ENCODE measurements at places on chromosomes 11 and 22. TPM values are rescaled to one million over a fixed set of nuclear protein-coding genes. Genes with fewer than 3 reads are reported as not detected.

DNA sequence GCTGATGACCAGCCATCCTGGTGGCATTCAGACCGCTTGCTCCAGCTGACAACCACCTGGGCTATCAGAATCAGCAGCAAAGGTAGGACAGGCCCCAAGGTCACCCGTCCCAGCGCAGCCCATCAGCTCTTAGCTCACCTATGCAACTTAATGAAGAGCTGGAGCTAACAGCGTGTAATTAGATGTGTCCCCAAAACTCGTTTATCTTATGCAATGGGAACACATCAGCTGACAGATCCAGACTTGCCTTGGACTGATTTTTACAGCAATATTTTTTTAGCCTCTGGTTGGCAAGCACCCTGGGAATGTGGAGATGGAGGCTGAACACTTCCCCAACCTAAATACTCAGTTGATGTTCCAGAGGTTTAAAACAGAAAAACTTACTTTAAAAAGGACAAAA is 76.0 kb downstream of the PACSIN2 start:
- peak; percentile 37 for DNase-seq

DNA sequence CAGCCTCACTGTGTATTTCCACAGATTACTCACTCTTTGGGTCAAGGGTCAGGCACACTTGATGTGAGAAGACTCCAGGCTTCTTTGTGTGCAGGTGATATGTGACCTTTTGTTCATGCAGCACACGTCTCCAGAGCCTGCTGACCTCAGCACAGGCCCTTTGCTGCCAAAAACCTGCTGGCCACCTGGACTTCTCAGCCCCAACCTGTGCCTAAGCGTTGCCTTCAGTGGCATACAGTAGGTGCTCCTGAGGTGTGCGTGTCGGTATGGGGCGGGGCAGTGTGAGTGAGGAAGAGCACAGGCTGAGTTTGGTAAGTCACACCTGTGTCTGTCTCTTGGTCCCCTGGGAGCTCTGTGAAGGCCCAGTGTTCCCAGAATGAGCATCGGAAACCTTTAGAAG is 58.1 kb downstream of the WNT11 start:
- DNase-seq: no peak

- no peak for DNase-seq
Observed at GRCh38 chr11:134346101-134346975, 14.6 kb downstream of the GLB1L2 start.

- DNase-seq: no peak
Observed at GRCh38 chr11:71120471-71120896, 131.9 kb downstream of the SHANK2 start.

YPEL4 gene
- total RNA-seq: 3.4 TPM

GRCh38 chr11:65424205-65425104 is 1.9 kb downstream of the NEAT1 start:
- DNase-seq: peak; percentile 35

- DNase-seq: peak; percentile 55
Observed at GRCh38 chr11:70191495-70192140, 11.5 kb upstream of the FADD start.

- no peak for DNase-seq
Observed at GRCh38 chr11:118059246-118059940, 17.5 kb upstream of the TMPRSS4 start.

C11orf42 gene
- total RNA-seq: not detected

- no peak for DNase-seq
Observed at GRCh38 chr22:21861264-21861848, 6.1 kb downstream of the MAPK1 start.

DNA sequence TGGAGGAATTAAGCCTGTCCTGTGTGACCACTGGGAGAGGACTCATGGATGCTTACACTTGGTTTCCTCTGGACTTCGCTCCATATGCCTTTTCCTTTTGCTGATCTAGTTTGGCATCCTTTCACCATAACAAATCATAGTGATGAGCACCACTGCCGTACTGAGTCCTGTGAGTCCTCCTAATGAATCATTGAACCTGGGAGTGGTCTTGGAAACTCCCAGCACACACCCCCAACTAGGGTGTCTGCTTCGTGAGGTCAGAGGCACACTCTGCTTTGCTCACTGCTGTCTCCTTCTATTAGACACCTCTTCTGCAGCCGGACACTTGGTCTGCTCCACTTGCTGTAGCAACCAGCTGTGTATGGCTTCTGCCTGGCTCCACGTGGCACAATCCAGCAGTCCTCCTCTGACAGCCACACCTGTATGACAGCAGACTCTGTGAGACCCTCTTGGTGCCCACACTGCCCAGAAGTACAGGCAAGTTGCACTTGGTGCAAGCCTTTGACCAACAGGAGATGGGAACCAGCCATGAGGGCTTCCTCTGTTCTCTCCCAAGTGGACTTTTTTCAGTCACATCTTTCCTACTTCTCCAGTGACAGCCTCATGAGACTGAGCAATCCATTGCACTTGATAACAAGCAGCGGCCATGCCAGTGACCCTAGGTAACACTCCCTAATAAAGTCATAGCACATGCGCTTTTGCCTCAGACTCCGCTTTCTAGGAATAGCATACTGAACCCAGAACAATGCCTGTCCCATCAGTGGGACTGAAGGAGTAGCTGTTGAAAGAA is 65.0 kb upstream of the HMGXB4 start:
- DNase-seq: no peak

GRCh38 chr11:65212226-65212801 is 30.6 kb downstream of the CAPN1 start:
- DNase-seq: peak; percentile 40

DNA sequence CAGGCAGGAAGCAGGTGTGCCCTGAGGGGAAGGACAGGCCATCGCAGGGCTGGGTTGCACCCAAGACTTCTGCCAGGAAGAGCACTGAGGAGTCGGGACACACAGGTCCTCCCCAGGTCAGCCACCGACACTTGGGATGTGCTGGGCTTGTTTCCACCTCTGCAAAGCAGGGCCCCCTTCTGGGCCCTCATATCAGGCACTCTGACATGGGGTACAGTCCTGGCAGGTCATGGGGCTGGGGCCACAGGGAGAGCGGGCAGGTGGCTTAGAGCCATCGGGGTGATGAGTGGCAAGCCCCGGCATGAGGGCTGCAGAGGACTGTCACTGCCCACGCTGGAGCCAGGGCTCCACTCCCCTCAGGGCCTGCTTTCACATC is 7.9 kb upstream of the ADORA2A start:
- DNase-seq: no peak

PKP3 gene
- 36.6 TPM for total RNA-seq

DNA sequence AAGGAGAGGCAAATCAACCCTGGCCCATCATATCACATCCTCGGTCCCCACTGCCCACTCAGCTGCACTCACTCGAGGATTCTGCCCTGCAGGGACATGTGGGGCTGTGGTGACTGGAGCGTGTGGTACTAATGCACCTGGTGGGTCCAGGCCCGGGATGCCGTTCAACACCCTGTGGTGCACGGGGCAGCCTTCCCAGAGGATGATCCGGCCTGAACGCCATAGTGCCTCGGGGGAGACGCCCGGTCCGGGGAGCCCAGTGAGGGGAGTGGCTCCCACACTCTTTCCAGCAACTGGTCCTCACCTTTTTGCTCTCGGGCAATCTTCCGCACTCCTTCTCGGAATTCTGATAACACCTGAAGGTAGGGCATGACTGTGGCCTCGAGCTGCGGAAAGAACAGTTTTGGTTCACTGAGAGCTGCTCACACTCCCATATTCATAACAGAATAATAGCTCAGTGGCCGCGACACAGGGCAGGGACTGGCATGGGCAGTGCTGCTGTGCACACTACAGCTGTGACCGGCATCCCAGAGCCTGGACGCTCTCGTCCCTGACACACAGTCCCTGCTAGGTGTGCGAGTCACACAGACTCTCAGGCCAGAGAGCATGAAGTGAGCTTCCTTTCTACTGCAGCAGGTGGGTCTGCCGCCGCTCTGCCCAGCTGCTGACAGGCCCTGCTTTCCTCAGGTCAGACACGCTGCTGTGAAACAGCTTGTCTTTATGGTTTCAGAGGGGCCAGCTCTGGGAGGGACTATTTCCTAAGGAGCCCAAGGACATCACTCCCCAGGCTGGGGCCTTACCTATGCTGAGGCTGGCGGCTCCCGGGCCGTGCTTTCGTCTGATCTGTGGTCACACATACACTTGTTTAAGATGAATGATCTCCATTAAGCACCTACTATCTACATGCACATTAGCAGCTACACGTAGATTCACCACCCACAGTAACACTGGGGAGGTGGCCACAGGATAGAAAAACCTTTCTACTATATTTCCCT is 20.1 kb upstream of the NAP1L4 start:
- DNase-seq: no peak

RCOR2 gene
- total RNA-seq: 3.4 TPM

UCP2 gene
- total RNA-seq: 3.1 TPM

DNA sequence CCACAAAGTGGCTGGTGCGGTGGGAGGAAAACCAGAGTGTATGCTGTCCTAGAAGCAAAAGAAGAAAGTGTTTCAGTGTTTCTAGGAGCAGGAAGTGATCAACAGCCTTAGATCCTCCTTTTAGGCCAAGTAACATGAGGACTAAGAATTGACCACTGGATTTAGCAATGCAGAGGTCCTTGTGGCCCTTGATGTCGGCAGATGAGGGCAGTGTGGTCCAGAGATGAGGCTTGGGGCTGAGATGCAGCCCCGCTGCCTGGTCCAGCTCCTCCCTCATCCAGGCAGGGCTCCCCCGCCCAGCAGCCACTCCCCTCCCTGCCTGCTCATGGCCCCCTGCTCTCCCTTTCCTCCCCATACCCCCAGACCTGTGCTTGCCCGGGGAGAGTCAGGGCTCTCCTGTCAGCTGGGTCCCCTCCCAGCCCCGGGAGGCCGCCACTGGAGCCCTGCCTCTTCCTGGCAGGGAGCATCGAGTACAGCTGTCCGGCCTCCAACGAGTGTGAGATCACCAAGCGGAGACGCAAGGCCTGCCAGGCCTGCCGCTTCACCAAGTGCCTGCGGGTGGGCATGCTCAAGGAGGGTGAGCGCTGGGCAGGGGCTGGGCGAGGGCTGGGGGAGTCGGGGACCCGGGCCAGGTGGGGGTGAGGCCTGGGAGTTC is 3.7 kb downstream of the TRMT112 start:
- no peak for DNase-seq

DNA sequence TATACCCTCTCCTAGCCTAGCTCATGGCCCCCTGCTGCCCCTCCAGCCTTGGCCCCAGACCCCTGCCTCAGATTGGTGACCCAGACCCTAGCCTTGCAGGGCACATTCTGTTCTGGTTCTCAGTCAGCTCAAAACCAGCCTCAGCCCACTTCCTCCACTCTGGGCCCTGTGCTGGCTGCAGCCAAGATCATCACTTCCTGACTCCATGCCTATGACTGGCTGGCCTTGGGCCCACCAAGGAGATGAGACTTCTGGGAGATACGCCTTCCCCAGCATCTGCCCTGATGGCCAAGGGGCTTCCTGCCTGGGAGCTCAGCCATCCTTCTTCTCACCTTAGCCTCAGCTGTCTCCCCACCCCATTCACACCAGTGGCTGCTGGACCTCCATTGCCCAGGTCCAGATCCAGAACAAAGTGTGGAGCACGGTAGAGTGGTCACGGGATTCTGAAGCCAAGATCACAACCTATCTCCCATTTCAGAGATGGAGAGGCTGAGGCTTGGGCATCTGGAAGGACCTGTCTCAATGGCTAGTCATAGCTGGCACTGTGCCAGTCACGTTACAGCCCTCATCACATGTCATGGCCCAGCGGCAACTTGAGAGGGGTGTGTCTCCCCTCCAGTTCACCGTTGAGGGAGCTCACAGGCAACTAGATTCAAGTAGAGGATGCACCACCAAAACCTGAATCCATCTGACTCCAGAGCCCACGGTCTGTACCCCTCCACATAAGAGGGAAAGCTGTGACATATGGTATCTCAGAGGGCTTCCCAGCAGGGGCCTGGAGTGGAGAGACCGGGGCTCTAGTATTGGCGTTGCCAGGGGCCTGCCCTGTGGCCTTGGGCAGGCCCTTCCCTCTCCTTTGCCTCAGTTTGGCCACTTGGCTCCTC is 43.0 kb upstream of the KLHL35 start:
- DNase-seq: no peak

HDHD5 gene
- total RNA-seq: 11.3 TPM

SLC25A45 gene
- 5.3 TPM for total RNA-seq

XKR3 gene
- 9.4 TPM for total RNA-seq

DPP3 gene
- total RNA-seq: 24.6 TPM

DNA sequence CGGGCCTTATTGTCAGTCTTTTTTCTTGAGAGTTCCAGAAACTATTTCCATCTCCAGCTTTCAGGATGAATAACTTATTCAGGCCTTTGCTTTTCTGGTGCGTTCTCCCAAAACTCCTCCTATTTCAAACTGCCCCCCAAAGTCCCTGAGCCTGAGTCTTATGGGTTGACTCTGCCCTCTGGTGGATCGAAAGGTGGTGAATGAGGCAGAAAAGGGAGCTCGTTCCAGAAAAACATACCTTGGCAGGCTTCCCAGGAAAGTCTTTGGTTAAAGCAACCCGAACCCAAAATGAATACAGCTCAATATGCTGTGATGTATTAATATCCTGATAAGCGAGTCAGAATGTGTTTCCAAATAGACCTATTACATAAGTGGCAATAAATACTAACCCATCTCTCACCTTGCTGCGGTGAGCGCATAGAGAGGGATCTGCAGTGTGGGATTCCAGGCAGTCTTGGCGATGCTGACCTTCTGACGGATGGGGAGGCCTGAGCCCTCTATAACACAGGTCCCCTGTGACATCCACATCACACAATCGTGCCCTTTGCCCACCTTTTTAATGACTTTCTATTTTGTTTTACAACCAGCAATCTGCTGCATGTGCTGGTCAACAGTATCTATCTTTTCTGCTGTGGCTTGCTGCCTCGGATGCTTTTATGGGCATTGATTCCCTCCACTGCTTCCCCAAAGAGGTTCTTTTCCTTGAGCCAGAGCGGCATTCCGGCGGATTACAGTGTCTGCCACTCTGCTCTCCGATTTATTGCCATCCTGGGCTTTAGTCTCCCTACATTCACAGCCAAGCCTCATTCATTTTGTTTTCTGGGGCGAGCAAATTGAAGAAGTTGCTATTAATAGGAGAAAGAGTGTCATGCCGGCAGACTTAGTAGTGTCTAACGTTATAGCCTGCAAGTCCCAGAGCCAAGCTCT is 756.8 kb downstream of the NTM start:
- peak; percentile 90 for DNase-seq

MFRP gene
- total RNA-seq: 2.9 TPM

TBX1 gene
- not detected for total RNA-seq

- no peak for DNase-seq
Observed at GRCh38 chr22:28252539-28252938, 333.5 kb upstream of the PITPNB start.

DNA sequence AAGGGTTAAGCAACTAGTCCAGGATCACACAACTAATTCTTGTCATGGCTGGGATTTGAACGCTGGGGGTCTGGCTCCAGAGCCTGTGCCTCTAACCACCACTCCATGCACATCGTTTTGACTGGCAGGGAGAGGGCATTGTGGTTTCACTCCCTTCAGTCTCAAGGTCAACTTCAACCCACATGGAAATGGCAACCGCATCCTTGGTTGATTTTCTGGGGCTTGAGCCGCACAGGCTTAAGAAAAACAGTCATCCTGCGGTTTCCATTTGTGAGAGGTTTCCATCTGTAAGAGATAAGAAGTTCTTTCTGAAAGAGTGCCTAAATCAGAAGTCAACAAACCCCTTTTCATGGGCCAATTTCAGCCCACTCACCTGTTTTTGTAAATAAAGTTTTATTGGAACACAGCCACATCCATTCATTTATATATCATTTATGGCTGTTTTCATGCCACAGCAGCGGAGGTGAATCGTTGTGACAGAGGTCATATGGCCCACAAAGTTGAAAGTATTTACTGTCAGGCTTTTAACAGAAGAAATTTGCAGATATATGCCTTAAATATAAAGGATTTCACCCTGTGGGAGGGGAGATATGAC is 65.7 kb downstream of the SGSM1 start:
- no peak for DNase-seq
